ENCODE measurements at places on chromosomes 11 and 22. TPM values are rescaled to one million over a fixed set of nuclear protein-coding genes. Genes with fewer than 3 reads are reported as not detected.
A peak's percentile ranks its signal among the peaks of the same experiment; 100 is the strongest.

GRCh38 chr11:71342951-71343827 is 90.8 kb upstream of the SHANK2 start:
- peaks cover 2% of the 10 kb centered on the region for H3K4me1 ChIP-seq
- peak; percentile 45 for DNase-seq
- no peak overlapping the region for H3K27ac ChIP-seq
- H3K36me3 ChIP-seq: no peaks in the 10 kb centered on the region
- no peaks in the 10 kb centered on the region for H3K27me3 ChIP-seq

DNA sequence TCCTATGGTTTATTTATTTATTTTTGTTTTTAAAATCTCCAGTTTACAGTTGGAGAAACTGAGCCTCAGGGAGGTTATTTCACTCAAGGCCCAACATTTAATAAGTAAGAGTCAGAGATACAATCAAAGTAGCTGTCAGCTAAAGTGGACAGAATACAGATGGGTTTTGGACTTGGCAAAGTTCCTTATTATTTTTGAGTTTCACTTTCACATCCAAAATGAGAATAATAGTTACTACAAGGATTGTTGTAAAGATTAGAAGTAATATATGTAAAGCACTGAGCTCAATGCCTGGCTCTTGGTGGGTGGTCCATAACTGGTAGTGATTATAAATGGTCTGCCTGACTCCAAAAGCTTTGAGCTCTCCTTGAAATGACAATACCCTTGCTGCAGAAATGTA is 87.5 kb upstream of the SESN3 start:
- no peaks in the 10 kb centered on the region for H3K4me1 ChIP-seq
- DNase-seq: no peak

The STIM1 gene
- 15.7 TPM for polyA plus RNA-seq

- peaks cover 9% of the 10 kb centered on the region for H3K36me3 ChIP-seq
- peak; percentile 81 for DNase-seq
- H3K4me1 ChIP-seq: peaks cover 3% of the 10 kb centered on the region
These were observed 734 bp downstream of the PPP1R14B start for GRCh38 chr11:64245797-64246620.

DNA sequence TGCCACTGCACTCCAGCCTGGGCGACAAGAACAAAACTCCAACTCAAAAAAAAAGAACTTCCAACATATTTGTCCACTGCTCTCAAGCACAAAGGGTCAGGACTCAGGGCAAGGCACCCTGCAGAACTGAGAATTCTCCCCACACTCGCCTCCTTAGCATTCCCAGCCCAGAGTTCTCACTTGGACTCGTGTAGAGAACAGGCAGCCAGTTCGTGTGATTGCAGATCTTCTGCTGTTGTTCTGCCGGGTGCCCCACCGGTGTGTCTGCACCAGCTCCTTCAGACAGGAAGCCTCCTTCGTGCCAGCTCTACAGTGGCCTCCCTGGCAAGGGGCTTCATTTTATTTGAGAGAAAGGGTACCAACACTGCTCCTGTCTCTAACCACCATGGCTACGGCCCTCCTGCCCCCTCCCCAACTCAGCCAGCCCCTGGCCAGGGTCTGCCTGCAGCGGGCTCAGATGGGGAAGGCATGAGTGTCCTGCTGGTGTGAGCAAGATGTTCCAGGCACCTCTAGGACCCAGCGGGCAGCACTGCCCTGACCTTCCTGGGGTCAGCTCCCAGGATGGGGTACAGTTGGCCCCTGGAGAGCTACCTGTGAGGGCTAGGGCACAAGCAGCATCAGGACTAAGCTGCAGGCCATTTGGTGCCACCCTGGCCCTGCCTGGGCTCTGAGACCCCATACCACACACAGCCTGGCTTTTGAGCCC is 19.5 kb upstream of the SCGB1A1 start:
- H3K4me1 ChIP-seq: peaks cover 23% of the 10 kb centered on the region
- no peaks in the 10 kb centered on the region for H3K36me3 ChIP-seq
- H3K27ac ChIP-seq: no peak overlapping the region
- no peak for DNase-seq
- H3K4me3 ChIP-seq: no peak overlapping the region

GRCh38 chr11:95920460-95921105 is 3.3 kb downstream of the MTMR2 start:
- no peak overlapping the region for H3K27ac ChIP-seq
- H3K36me3 ChIP-seq: no peaks in the 10 kb centered on the region
- H3K4me3 ChIP-seq: no peak overlapping the region
- DNase-seq: no peak
- H3K27me3 ChIP-seq: no peaks in the 10 kb centered on the region

GRCh38 chr11:134643115-134644012 is 231.3 kb upstream of the B3GAT1 start:
- no peak overlapping the region for H3K27ac ChIP-seq
- H3K27me3 ChIP-seq: peaks cover 2% of the 10 kb centered on the region
- no peaks in the 10 kb centered on the region for H3K4me1 ChIP-seq
- H3K36me3 ChIP-seq: no peaks in the 10 kb centered on the region
- H3K4me3 ChIP-seq: no peak overlapping the region

The NPTXR gene
- 1.1 TPM for polyA plus RNA-seq

DNA sequence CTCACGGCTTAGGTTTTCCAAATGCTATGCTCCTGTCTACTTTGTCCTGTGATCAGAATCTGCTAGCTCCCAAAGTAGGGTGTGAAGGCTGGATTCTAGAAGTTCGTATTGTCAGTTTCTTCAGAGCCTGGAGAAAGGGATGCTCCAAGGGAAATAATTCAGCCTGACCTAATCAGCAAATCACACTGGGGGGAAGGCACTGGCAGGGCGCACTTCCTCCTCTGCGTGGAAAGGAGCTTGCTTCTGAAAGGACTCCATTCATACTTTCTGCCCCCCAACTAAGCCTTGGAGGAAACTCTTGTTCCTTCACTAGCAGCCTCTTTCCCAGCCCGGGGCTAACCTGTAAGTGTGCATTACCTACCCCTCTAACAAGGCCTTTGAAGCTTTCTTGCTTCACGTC is 165.9 kb downstream of the NAV2 start:
- no peaks in the 10 kb centered on the region for H3K4me1 ChIP-seq
- no peak overlapping the region for H3K4me3 ChIP-seq
- DNase-seq: no peak
- H3K36me3 ChIP-seq: no peaks in the 10 kb centered on the region
- no peaks in the 10 kb centered on the region for H3K27me3 ChIP-seq

DNA sequence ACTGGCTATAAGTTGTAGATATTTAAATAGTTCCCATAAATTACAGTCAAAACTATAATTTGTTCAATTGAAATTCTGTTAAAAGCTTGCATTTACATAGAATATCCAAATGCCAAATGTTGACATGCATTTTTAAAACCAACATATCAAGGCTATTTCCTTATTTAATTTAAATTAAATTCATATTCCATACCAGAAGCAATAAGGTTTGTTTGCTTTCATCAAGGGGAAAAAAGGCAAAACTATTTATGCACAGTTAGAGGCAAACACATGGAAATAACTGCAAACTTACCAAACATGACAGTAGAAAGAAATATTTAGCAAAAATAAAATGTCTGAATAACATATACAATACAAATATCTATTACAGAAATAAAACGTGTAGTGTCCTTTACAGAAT is 1581.2 kb upstream of the TENM4 start:
- DNase-seq: no peak
- H3K4me3 ChIP-seq: no peak overlapping the region
- no peaks in the 10 kb centered on the region for H3K36me3 ChIP-seq
- no peaks in the 10 kb centered on the region for H3K4me1 ChIP-seq

DNA sequence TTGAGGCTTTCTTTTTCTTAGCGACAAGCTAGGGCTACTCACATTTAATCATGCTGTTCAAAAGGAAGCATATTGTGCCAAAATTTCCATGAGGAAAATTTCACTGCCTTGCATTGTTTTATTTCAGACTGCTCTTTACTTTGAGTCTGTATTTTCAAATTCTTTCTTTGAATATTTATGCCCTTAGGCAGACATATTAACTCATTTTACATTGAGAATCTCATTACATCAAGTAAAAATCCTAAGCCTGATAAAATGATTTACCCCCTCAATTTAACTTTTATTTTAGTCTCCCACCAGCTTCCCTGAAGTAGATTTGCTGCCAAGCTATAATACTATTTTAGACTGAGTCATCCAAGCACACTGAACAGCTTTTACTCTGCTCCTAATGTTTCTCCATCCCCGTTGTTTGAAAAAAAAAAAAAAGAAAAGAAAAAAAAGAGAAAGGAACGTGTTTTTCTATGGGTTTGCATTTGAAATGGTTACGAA is 189.3 kb upstream of the MTMR2 start:
- no peaks in the 10 kb centered on the region for H3K36me3 ChIP-seq
- no peak overlapping the region for H3K27ac ChIP-seq
- H3K4me1 ChIP-seq: peaks cover 9% of the 10 kb centered on the region

- H3K27ac ChIP-seq: peak overlapping the region; percentile 98
- no peaks in the 10 kb centered on the region for H3K27me3 ChIP-seq
- H3K36me3 ChIP-seq: no peaks in the 10 kb centered on the region
- peak; percentile 93 for DNase-seq
- peaks cover 47% of the 10 kb centered on the region for H3K4me1 ChIP-seq
- no peak overlapping the region for H3K4me3 ChIP-seq
These were observed 8.3 kb downstream of the FXYD2 start for GRCh38 chr11:117816151-117816741.

- H3K4me3 ChIP-seq: no peak overlapping the region
- H3K27me3 ChIP-seq: no peaks in the 10 kb centered on the region
- DNase-seq: no peak
- H3K36me3 ChIP-seq: no peaks in the 10 kb centered on the region
- no peak overlapping the region for H3K27ac ChIP-seq
- no peaks in the 10 kb centered on the region for H3K4me1 ChIP-seq
These were observed 42.0 kb downstream of the MS4A2 start for GRCh38 chr11:60130496-60130895.

GRCh38 chr11:134657631-134658030 is 245.6 kb upstream of the B3GAT1 start:
- H3K4me3 ChIP-seq: no peak overlapping the region
- H3K27me3 ChIP-seq: no peaks in the 10 kb centered on the region

DNA sequence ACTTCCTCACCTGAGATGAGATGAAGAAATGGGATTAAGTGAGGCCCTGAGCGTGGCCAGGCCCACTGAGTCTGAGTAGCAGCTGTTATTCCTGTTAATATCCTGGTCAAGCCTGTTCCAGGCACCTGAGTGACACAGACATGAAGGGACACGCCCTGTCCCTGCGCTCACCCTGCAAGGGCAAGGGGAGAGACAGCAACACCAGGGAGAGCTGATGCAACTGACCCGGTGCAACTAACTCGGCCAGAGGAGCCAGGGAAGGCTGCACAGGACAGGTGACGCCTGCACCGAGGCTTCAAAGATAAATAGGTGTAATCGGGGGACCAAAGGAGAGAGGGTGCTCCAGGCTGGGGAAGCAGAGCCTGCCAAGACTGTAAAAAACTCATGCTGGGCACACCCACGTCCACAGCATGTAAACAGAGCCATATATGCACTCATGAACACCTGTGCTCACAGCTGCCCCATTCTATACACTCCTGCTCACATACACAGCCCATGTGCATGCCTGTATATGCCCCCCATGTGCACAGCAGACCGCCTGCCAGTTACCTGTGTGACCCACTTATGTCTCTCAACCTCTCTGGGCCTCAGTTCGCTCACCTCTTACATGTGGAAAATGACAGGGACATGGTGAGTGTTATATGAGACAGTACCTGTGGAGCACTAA is 22.8 kb upstream of the GCAT start:
- no peak overlapping the region for H3K27ac ChIP-seq
- no peaks in the 10 kb centered on the region for H3K4me1 ChIP-seq
- no peak overlapping the region for H3K4me3 ChIP-seq
- H3K27me3 ChIP-seq: no peaks in the 10 kb centered on the region
- no peaks in the 10 kb centered on the region for H3K36me3 ChIP-seq
- DNase-seq: no peak

- no peaks in the 10 kb centered on the region for H3K27me3 ChIP-seq
- no peaks in the 10 kb centered on the region for H3K36me3 ChIP-seq
- H3K4me1 ChIP-seq: no peaks in the 10 kb centered on the region
- peak; percentile 34 for DNase-seq
- no peak overlapping the region for H3K4me3 ChIP-seq
- no peak overlapping the region for H3K27ac ChIP-seq
These were observed 57.9 kb upstream of the SLC6A5 start for GRCh38 chr11:20541503-20541902.

- peak overlapping the region; percentile 91 for H3K4me3 ChIP-seq
- DNase-seq: peak; percentile 54
- peak overlapping the region; percentile 88 for H3K27ac ChIP-seq
- no peaks in the 10 kb centered on the region for H3K27me3 ChIP-seq
These were observed 725 bp downstream of the KDM2A start for GRCh38 chr11:67119585-67120391.

DNA sequence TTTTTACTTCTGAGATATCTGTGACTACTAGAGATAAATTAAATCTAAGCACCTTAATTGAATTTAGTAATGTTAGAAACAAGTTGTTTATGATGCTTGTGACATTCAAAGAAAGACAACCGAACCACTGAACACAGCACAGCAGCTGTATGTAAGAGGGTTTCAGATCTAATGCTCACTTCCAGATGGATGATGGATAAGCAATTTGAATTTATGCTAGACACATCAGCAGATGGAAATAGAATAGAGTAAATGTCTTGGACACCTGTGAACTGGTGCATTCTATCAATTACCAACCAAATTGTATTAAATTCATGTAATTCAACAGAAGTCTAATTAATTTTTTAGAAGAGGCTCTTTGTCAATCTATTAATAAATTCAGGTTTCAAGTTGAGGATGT is 306.3 kb downstream of the CNTN5 start:
- H3K27me3 ChIP-seq: no peaks in the 10 kb centered on the region
- DNase-seq: no peak
- H3K36me3 ChIP-seq: no peaks in the 10 kb centered on the region
- H3K4me3 ChIP-seq: no peak overlapping the region

GRCh38 chr11:4677948-4678347 is 19.7 kb downstream of the OR51E2 start:
- H3K27me3 ChIP-seq: no peaks in the 10 kb centered on the region
- no peak for DNase-seq
- no peaks in the 10 kb centered on the region for H3K36me3 ChIP-seq
- H3K4me1 ChIP-seq: no peaks in the 10 kb centered on the region
- no peak overlapping the region for H3K27ac ChIP-seq

- no peak overlapping the region for H3K4me3 ChIP-seq
- peaks cover 2% of the 10 kb centered on the region for H3K4me1 ChIP-seq
- H3K27ac ChIP-seq: no peak overlapping the region
- no peaks in the 10 kb centered on the region for H3K36me3 ChIP-seq
- DNase-seq: peak; percentile 68
These were observed 567.3 kb downstream of the MIAT start for GRCh38 chr22:27224485-27225374.
